Putamen (tissue), 1 donor: ENCODE measurements at places on chromosomes 1 and 21.

- DNase-seq = no peak
Observed at GRCh38 chr21:28439251-28439650, 553.4 kb downstream of the LTN1 start.

- DNase-seq = no peak
Observed at GRCh38 chr1:206679738-206680211, 4.9 kb upstream of the MAPKAPK2 start.

- no peak for DNase-seq
Observed at GRCh38 chr1:206545351-206545750, 38.0 kb downstream of the RASSF5 start.

- no peak for DNase-seq
Observed at GRCh38 chr1:165234149-165234548, 122.4 kb downstream of the LMX1A start.

DNA sequence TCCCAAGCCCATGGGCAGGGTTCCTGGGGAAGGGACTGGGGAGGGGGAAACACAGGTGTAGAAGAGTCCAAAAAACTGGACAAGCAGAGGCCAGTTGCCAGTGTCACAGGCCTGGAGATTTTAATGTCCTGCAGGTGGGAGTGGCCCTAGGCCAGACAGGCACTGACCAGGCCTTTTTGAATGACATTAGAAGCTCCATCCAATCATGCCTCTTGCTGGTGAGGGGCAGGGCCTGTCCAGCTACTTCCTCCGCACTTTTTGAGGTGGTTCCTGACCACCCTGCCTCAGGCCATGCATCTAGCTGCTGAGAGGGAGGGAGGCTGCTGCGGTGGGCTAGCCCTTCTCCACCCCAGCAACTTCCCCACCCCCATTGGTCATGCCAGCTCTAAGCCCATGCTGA, 15.9 kb upstream of the KIF21B start:
- DNase-seq = no peak
